Type B pancreatic cell (in vitro differentiated cells): ENCODE measurements at places on chromosomes 2 and 18. TPM values are rescaled to one million over a fixed set of nuclear protein-coding genes. Genes with fewer than 3 reads are reported as not detected.
A peak's percentile ranks its signal among the peaks of the same experiment; 100 is the strongest.

DNA sequence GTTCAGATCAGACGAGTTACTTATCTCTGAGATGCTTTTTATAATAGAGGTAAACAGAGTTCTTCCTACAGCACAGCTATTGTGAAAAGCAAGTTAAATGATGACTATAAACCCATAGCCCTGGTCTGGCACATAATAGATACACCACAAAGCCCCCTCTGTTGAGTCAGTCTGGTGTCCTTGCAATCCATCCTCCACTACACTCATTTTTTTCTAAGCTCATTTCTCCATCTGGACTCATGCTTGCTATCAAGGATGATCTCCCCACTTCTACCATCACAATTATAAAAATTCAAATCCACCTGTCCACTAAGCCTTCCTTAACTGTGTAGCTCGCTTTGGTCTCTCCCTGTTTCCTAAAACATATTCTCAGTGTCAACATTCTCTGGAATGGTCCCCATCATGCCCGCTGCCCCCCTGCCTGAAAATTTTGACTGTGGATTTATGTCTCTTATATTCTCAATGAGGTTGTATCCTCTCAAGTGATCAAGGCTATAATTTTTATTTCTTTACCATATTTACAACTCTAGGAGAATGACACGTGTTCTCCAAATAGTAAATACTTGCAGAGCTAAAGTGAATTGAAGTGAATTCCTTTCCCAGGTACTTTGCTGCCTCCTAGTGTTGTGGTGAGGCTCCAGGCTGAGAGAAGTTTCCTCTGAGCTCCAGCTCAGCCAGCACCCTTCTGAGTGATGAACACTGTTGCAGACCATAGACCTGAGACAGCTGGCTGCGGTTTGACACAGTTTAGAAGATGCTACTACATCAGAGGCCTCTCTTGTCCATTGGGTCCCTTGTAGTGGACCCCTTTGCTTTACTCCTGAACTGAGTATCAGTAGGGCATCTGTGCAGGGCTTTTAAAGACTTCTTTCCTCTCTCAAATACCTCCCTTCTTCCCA lies 108.7 kb downstream of the DPP10 start:
- peaks cover 13% of the 10 kb centered on the region for H3K27me3 ChIP-seq
- H3K4me3 ChIP-seq, result no peak overlapping the region
- H3K27ac ChIP-seq, result no peak overlapping the region
- peaks cover 11% of the 10 kb centered on the region for H3K4me1 ChIP-seq
- no peaks in the 10 kb centered on the region for H3K36me3 ChIP-seq

DNA sequence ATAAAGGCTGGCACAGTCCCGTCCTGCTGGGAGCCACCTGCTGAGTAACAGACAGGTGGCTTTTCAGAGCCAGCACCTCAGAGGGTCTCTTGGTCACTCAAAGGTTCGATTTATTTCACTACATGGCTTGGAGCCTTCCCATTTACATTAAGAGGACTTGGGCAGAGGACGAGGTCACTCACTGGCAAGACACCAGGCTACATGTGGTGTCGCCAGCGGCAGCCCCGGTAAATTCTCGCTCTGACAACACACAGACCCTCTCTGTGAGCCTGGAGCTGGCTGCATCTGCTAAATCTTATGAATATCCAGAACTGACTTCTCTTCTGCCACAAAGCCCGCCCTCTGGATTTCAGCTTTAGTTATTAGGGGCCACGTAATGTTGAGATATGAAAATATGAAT lies 254.7 kb downstream of the VAPA start:
- H3K4me3 ChIP-seq, result no peak overlapping the region
- peaks cover 18% of the 10 kb centered on the region for H3K4me1 ChIP-seq
- H3K36me3 ChIP-seq, result no peaks in the 10 kb centered on the region
- no peak overlapping the region for H3K27ac ChIP-seq
- DNase-seq, result no peak
- no peaks in the 10 kb centered on the region for H3K27me3 ChIP-seq

DNA sequence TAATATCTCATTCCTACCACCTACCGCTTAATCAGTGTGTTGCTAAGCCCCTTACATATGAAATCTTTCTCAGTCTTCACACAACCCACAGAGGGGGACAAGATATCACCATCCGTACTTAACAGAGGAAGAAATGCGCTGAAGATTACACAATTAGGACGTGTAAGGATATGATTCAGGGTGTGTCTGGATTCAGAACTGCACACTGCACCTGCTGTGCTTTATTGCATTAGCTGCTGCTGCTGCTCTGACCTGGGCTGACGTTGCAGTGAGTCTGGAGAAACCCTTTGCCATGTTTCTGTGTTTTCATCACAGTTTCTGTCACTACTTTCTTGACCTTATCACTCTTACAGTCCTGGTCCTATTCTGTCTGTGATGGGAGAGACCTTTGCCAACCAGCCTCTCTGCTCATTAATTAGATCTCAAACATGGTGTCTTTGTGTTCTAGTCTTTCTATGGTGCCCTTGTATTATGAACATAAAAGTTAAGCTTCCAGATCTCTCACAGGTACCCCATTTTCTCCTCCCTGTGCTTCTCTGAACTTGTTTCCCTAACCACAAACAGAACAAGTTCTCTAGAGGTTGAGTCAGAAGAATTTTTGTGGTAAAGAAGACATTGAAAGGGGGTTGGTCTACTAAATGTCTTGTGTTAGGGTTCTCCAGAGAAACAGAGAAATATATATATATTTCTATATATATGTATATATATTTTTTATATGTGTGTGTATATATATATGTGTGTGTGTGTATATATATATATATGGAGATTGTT lies 92.9 kb upstream of the CYP1B1 start:
- H3K27me3 ChIP-seq, result no peaks in the 10 kb centered on the region
- peaks cover 10% of the 10 kb centered on the region for H3K4me1 ChIP-seq
- no peak overlapping the region for H3K4me3 ChIP-seq
- no peak for DNase-seq
- H3K36me3 ChIP-seq, result peaks cover 3% of the 10 kb centered on the region

GRCh38 chr18:46672062-46672970 lies 15.3 kb upstream of the LOXHD1 start:
- no peaks in the 10 kb centered on the region for H3K36me3 ChIP-seq
- DNase-seq, result no peak
- H3K4me1 ChIP-seq, result peaks cover 4% of the 10 kb centered on the region
- H3K27ac ChIP-seq, result no peak overlapping the region

GRCh38 chr2:102664471-102664909 lies 45.1 kb downstream of the SLC9A2 start:
- peak overlapping the region; percentile 95 for H3K27ac ChIP-seq
- H3K36me3 ChIP-seq, result peaks cover 4% of the 10 kb centered on the region
- peak overlapping the region; percentile 63 for H3K4me3 ChIP-seq
- DNase-seq, result no peak

- H3K4me3 ChIP-seq, result no peak overlapping the region
- no peak for DNase-seq
- H3K4me1 ChIP-seq, result peaks cover 17% of the 10 kb centered on the region
- peaks cover 14% of the 10 kb centered on the region for H3K36me3 ChIP-seq
These were observed 11.4 kb downstream of the RAB31 start for GRCh38 chr18:9719421-9719981.

DNA sequence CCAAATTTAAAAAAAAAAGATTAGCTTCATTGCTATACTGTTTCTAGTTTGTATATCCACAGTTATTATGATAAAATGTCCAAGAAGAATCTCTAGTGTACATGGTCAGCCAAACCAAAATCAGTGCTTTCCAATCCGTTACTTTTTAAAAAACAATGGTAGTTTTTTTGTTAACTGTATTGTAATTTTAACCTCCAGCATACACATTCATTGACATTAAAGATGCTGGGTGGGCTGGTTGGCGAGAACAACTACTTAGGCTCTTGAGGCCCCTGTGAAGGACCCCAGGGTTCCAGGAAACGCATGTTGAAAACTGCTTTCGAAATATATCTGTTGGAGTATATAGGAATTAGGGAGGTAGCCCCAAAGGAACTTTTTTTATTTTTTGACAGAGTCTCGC lies 107.3 kb upstream of the RASGRP3 start:
- no peaks in the 10 kb centered on the region for H3K4me1 ChIP-seq
- H3K27ac ChIP-seq, result no peak overlapping the region
- H3K4me3 ChIP-seq, result no peak overlapping the region
- no peak for DNase-seq

DNA sequence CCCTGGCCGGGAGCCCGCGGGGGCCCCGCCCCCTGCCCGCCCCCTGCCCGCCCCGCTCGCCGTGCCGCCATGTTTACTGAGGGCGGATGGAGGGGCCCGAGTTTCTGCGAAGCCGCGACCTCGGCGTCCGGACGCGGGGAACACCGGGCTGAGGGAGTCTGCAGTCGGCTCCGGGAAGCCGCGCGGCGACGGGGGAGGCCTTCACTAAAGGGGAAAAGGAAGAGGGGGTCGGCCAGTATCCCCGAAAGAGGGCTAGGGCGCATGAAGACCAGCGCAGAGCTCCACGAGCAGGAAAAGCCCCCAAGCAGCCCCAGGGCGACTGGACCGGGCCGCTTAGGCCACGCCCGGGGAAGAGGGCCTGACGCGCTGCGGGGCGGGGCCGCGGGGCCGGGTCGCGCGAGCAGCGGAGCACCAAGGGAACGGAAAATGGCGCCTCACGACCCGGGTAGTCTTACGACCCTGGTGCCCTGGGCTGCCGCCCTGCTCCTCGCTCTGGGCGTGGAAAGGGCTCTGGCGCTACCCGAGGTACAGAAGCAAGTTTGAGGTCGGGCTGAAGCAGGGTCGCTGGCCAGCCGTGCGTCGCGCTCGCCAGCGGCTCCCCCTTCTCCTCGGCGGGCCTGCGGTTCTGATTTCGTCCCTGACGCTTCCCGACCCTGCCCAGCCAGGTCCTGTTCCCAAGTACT lies at the start of the genes ATRAID and SLC5A6:
Gene ATRAID (plus strand): TSS at position 99 of the 683 bp plus-strand sequence. CDS start 328 bp downstream, at position 427.
Gene SLC5A6 (minus strand): TSS at position 326 of the 683 bp plus-strand sequence. CDS start 4,618 bp downstream, outside the sequence.
- H3K27ac ChIP-seq, result peak within 1 kb of the TSS; percentile 99
- DNase-seq, result peak; percentile 92
- H3K4me1 ChIP-seq, result peaks cover 38% of the 10 kb centered on the region
- peak within 1 kb of the TSS; percentile 99 for H3K4me3 ChIP-seq
- no peaks in the 10 kb centered on the region for H3K27me3 ChIP-seq

- H3K4me1 ChIP-seq, result peaks cover 37% of the 10 kb centered on the region
- no peak for DNase-seq
- peak overlapping the region; percentile 23 for H3K27ac ChIP-seq
- H3K27me3 ChIP-seq, result no peaks in the 10 kb centered on the region
- H3K4me3 ChIP-seq, result no peak overlapping the region
These were observed 251.3 kb downstream of the EIPR1 start for GRCh38 chr2:3126171-3126910.

DNA sequence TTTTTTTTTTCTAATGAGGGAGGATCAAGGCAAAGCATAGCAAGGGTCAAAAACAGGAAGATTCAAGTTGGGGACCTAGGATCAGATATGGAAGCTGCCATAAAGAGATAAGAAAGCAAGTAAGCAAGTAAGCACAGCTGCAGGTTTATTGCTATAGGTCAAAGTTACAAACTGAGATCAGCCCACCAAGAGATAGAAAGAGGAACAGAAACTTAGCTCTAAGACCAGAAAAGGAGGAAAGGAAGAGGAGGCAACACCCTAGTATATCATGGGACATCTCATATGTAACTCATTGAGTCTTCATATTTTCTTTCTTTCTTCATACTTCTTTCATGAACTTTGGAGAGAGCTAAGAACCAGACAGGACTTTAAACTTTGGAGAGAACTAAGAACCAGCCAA lies 295.9 kb upstream of the CRIM1 start:
- peaks cover 4% of the 10 kb centered on the region for H3K4me1 ChIP-seq
- DNase-seq, result no peak
- H3K36me3 ChIP-seq, result no peaks in the 10 kb centered on the region
- H3K27me3 ChIP-seq, result peaks cover 2% of the 10 kb centered on the region
- H3K4me3 ChIP-seq, result no peak overlapping the region
- H3K27ac ChIP-seq, result no peak overlapping the region

DNA sequence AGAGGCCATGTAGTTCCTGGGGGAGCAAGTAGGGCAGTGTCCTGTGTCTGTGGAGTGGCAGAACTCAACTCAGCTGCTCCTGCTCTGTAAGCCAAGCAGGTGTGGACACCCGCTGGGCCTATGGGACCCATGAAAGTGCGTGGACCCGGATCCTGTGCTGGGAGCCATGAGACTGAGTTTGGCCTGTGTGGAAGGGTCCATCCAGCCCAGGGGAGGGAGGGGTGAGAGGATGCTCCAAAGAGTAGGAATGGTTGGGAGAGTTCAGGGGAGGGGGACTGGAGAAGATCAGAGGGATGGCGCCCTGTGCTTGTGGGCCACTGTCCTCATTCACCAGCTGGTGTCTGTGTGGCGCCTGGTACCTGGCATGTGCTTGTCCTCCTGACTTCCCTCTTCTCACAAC lies 226.4 kb upstream of the HS6ST1 start:
- H3K4me1 ChIP-seq, result peaks cover 27% of the 10 kb centered on the region
- peak; percentile 58 for DNase-seq
- no peaks in the 10 kb centered on the region for H3K27me3 ChIP-seq
- H3K27ac ChIP-seq, result no peak overlapping the region
- no peaks in the 10 kb centered on the region for H3K36me3 ChIP-seq

DNA sequence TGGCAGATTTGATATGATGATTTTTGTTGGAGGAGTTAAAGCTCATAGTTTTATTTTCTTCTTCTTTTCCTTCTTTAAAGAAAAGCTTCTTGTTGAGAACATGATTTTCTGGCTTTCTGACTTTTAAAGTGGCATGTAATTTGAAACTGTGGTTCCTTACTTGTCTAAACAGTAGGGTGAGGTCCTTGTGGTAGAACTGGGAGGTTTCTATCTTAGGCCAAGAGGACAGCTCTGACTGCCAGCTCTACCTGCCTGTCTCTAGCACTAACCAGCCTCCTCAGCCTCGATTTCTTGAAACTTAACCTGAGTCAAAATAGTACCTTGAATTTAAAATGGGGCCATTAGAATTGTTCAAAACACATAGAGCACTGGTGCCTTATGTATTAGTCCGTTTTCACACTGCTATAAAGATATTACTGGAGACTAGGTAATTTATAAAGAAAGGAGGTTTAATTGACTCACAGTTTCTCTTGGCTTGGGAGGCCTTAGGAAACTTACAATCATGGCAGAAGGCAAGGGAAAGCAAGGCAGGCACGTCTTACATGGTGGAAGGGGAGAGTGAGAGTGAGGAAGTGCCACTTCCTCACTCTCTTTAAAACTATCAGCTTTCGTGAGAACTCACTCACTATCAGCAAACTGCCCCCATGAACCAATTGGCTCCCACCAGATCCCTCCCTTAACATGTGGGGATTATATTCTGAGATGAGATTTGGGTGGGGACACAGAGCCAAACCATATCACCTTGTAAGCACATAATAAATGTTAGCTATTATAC lies 119.0 kb downstream of the CERS6 start:
- no peaks in the 10 kb centered on the region for H3K27me3 ChIP-seq
- H3K36me3 ChIP-seq, result peaks cover 11% of the 10 kb centered on the region
- H3K4me1 ChIP-seq, result peaks cover 26% of the 10 kb centered on the region
- peak overlapping the region; percentile 37 for H3K4me3 ChIP-seq
- H3K27ac ChIP-seq, result peak overlapping the region; percentile 87

DNA sequence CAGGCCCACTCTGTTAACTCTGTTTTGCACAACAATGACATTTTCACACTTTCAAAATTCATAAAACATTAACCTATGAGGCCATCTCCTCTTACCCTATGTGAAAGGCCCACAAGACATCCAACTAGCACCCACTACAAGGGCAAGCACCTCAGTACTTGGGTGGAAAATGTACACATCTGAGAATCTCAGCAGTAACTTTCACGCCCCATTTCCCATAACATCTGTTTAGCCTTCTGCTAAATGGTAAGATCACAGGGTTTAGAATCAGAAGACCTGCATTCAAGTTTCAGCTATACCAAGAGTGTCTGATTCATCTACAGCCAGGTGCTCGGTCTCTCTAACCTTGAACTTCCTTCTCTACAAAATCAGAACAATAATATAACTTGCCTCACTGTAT lies 89.2 kb downstream of the SP100 start:
- H3K27ac ChIP-seq, result no peak overlapping the region
- H3K27me3 ChIP-seq, result no peaks in the 10 kb centered on the region
- no peaks in the 10 kb centered on the region for H3K4me1 ChIP-seq

The UGT1A10 gene
- total RNA-seq, result not detected in 2 replicates

The PID1 gene
- 0.79 and 0.92 TPM in 2 replicates for total RNA-seq

The OR6B2 gene
- not detected in 2 replicates for total RNA-seq

The TMSB10 gene
- 1,269 and 1,391 TPM in 2 replicates for total RNA-seq

The GCKR gene
- total RNA-seq, result 0.65 and 2.2 TPM in 2 replicates
